RWPE1 (cell line): ENCODE measurements at places on chromosomes 7 and 10.

DNA sequence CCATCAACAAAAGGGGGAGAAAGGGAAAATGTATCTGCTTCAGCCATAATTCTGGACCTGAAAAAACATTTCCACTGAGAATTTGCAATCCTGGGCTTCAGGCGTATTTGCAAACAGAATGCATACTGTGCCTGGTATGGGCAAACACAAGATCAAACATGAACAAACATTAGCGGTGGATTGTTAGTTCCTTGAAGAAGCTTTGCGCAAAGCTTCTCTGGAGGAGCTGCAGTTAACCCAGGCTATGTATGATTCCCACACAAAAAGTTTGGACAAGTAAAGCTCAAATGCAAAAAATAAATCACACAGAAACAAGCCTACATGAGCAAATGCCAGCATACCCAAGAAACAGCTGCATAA, 20.4 kb upstream of the HILPDA start:
- no peak for DNase-seq

DNA sequence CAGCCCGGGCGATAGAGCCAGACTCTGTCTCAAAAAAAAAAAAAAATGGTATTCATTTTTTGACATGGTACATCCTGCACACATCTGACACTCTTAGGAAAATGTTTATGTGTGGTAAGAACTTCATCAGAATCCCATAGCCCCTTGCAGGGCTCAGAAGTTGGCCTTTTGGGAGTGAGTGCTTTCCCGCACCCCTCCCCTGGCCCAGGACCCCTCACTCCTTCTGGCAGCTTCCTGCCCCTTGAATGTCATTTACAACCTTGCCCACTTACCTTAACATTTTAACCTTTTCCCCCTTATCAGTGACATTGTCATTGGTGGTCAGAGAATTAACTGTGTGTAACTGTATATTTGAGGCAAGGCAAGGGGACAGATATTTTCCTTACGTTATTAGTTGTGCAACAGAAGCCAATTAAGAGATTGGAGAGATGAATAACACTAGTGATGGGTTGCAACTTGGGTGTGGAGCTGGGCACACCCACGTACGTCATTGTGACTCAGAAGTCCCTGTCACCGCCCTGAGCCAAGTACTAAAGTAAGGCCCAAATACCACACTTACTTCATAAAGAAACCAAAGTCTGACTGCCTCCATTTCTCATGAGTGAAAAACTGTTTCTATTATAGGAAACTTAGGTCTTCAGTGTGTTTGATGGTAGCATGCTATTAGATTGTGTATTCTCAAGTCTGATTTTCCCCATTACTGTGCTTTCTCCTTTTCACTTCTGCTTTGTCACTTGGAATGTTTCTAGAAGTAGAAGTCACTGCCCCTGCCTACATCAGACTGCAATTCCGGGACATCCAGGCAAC, 31.6 kb downstream of the OGDH start:
- peak; percentile 82 for DNase-seq

DNA sequence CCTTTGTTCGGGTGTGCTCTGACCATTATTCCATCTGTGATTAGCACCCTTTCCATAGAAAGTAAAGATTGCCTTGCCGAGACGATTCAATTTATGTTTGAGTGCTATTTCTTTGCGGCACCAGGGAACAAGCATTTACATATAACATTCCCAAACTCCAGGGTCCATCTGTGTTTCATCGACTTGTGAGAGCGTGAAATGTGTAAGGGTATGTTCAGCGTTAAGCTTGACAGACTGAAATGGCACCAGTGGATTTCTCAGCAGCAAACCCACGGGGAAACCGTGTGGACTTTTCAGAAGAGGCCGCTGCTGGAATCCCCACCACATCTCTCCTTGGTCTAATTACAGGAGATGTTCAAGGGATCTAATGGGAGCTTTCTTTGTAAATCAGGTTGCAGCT, 270.5 kb downstream of the TCERG1L start:
- DNase-seq: no peak

DNA sequence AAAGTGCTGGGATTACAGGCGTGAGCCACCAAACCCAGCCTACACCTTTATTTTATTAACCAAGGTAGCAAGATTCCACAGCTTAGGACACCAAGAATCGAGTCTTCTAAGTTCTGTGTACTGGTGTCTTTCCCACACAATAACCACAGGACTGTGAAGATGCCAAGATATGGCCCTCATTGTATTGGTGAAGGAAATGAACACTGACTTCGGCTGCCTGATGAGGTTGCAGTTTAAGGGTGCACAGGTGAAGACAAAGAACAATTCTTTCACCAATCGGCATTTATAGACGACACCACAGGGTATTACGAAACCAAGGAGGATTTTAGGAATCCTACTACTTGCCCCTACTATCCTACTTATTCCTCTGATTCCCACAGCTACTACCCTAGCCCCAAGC, 47.5 kb upstream of the SVOPL start:
- DNase-seq: no peak

GRCh38 chr7:27567266-27567665, 95.4 kb downstream of the HIBADH start:
- no peak for DNase-seq

GRCh38 chr7:104018425-104018824, 29.0 kb upstream of the RELN start:
- DNase-seq: no peak

- no peak for DNase-seq
These were observed 3.8 kb upstream of the TECTB start for GRCh38 chr10:112279433-112279832.

GRCh38 chr7:86969865-86970264, 89.6 kb downstream of the ELAPOR2 start:
- DNase-seq: no peak
